NCI-H82 (cell line): ENCODE measurements at places on chromosomes 2 and 18.

GRCh38 chr2:45559436-45559835 lies 51.6 kb downstream of the SRBD1 start:
- DNase-seq: no peak

- DNase-seq: peak; percentile 23
These were observed 46.3 kb downstream of the PSD4 start for GRCh38 chr2:113219889-113220641.

GRCh38 chr2:9303528-9304225 lies 97.1 kb downstream of the ASAP2 start:
- no peak for DNase-seq

GRCh38 chr2:212532585-212532984 lies 6.0 kb downstream of the ERBB4 start:
- DNase-seq: no peak

GRCh38 chr2:118982039-118982438 lies 40.0 kb downstream of the MARCO start:
- no peak for DNase-seq
